ENCODE measurements at places on chromosomes 2 and 18.
A peak's percentile ranks its signal among the peaks of the same experiment; 100 is the strongest.

DNA sequence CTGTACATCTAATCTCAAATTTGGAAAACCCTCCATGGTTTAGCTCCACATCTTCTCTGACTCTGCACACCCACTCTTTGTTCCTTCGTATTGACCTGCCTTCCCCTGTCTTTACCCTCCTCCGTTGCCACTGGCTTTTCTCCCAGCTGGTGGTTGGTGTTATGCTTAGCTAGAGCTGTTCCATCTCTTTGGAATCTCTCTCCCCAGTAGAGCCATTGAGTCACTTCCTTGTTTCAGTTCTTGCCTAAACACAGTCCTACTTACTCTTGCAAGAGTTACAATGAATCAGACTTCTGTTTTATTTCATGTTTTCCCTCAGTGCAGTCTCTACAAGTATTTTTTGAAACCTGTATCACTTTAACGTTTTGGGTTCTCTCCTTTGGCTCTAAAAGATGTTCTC, 263.9 kb downstream of the LTBP1 start:
- no peak for DNase-seq

DNA sequence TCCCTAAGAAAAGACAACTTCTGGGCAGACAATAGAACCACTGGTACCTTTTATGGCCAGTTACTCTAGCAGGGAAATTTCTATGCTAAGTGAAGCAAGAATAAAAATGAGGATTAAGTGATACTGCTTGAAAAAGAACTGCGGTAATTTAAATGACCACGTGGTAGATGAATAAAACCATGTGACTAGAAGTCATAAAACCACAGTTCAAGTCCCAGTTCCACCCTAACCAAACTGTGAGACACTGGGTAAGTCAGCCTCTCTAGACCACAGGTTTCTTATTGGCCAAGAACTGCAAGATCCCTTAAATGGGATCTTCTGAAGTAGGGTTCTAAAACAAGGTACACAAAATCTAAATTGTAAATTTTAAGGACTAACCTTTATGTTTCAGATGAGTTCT, 12.7 kb downstream of the TMEM237 start:
- DNase-seq: no peak

DNA sequence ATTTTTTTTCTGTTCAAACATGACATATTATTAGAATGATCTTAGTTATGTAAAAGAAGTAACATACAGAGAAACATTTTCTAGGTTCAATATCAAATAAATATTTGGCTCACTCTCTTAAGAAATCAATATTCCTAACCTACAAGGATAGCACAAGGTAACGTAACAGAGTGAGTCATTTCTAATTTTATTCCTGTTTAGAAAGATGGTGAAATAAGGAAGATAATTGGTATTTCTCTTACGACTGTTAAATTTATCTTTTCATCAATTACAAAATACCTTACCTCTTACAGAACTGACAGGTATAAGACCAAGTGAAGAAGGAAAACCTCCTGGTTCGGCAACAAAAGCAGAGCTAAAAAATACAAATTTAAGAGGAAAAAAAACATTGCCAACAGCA, 45.1 kb downstream of the PRELID3A start:
- no peak for DNase-seq

- no peak for DNase-seq
Observed at GRCh38 chr2:72220170-72220569, 72.5 kb upstream of the CYP26B1 start.

GRCh38 chr2:177767768-177768167, 304.8 kb downstream of the PDE11A start:
- DNase-seq: no peak

GRCh38 chr2:153497938-153498629, 19.5 kb upstream of the RPRM start:
- DNase-seq: no peak

- no peak for DNase-seq
Observed at GRCh38 chr18:9755615-9756014, 47.5 kb downstream of the RAB31 start.

DNA sequence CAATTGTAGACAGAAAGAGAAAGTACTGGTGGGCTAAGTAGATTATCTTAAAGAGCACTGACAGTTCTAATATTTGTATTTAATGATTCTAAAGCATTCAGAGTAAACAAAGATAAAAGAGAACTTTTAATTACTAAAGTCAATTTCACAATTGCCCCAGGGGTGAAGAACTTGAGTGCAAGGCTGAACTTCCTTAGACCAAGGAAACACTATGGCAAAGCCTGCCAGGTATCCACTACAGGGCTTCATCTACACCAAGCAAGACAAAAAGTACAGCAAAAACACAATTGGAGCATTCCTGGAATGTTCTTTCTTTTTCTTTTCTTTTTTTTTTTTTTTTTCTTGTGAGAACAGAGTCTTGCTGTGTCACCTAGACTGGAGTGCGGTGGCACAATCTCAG, 46.9 kb upstream of the NDUFV2 start:
- DNase-seq: no peak

DNA sequence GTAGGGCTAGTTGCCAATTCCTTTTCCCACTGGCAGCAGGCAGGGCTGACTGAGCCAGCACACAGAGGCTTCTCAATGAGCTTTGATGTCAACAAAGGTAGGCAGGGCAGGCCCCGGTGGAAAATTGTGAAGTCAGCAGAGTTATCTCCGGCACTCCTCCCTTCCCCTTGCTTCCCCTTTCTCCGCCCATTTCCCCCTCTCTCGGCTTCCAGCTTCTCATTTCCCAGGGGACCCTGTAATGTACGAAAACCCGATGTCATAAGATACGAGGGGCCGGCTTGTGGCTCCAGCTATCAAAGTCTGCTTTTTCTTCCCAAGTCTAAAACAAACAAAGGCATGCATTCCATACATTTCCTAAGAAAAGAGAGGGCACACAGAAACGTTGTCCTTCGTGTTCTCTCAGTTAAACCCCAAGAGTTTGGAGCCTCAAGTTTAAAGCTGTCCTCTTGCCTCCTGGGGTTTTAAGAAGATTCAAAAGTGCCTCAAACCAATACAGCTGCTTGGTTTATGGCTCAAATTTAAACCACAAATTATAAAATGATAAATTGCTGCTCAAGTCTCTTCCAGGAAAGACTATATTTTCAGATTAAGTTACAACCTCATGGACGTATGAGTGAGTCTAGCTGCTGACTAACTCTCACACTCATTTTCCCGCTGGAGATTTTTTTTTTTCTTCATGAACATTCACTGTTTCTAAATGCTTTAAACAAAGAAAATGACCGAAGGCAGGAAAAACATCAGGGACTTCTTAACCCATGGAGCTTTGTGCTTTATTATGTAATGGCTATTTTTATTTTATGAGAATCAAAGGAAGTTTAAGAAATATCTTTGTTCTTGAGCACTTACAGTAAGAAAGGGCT, 27.2 kb upstream of the EML4 start:
- DNase-seq: peak; percentile 87

DNA sequence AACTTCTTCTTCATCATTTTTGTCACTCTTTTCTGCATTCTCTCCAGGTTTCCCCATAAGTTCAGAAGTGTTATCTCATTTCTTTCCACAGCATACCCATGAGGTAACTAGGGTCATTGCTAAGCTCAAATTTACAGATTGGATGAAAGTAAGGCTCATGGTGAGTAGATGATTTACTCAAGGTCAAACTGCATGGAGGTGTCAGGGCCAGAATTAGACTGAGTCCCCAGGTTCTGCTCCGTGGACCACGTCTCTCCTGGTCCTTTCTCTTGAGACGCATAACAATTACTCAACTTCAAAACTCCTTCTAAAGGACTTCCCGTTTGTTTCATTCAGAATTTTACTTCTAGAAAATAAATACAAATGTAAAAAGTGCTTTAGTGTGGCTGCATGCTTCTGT, 43.4 kb downstream of the SMIM21 start:
- DNase-seq: no peak

DNA sequence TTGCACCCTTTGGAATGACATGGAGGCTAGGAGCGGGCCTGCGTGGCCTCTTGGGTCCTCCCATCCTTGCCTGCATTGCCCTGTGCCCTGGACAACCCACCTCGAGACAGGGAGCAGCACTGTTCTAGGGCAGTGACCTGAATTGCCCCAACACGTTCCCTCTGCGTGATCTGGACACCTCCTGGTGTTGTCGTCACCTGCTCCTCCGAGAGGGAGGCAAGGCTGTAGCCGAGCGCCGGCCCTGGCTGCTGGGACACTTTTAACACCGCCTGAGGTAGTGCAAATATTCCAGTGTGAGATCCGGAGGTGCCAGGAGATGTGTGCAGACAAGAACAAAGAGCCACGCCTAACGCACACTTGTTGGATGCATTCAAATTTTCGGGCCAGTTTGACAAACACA, 131.5 kb downstream of the SMAD7 start:
- no peak for DNase-seq

DNA sequence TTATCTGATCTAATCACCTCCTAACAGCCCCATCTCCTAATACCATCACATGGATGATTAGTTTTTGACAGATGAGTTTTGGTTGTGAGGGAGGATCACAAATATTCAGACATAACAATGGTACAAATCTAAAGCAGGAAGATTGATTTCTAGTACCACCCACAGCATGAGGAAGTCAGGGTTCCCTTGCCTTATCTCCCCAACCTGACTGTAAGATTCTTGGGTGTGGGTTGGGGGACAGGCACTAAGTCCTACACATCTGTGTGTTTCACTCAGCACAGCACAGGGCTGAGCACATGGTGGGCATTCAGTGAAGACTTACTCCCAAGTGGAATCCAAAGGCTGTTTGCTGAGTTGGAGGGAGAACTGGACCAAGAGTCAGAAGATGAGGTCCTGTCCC, 93.8 kb upstream of the CXCR4 start:
- no peak for DNase-seq

GRCh38 chr2:135186054-135186453, 134.0 kb downstream of the RAB3GAP1 start:
- no peak for DNase-seq

GRCh38 chr2:149383340-149383739, 53.0 kb downstream of the LYPD6 start:
- no peak for DNase-seq

- DNase-seq: peak; percentile 15
Observed at GRCh38 chr2:57906152-57906732, 140.4 kb upstream of the VRK2 start.

GRCh38 chr2:26901326-26902183, 53.6 kb downstream of the DPYSL5 start:
- peak; percentile 33 for DNase-seq

DNA sequence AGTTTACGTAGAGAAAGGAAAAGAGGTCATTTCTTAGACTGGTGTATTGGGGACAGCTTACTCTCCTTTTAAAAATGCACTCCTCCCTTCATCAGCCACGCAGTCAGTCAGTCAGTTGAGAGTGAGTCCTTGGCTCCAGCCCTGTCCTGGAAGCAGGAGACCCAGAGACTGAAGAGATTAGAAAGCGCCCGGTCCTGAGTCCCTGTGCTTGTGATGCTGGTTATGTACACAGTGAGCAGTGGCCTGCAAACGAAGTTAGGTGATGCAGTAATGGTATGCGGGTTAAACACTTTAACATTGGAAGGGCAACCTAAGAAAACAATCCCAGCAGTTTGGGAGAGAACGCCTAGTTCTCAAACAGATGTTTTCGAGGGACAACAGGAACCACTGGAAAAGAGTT, 6.3 kb upstream of the ASB1 start:
- DNase-seq: no peak

- DNase-seq: no peak
Observed at GRCh38 chr2:54767921-54768320, 44.5 kb downstream of the EML6 start.

GRCh38 chr2:189505492-189505891, 64.2 kb downstream of the WDR75 start:
- DNase-seq: no peak

GRCh38 chr2:227872676-227873075, 1.2 kb downstream of the DAW1 start:
- no peak for DNase-seq

DNA sequence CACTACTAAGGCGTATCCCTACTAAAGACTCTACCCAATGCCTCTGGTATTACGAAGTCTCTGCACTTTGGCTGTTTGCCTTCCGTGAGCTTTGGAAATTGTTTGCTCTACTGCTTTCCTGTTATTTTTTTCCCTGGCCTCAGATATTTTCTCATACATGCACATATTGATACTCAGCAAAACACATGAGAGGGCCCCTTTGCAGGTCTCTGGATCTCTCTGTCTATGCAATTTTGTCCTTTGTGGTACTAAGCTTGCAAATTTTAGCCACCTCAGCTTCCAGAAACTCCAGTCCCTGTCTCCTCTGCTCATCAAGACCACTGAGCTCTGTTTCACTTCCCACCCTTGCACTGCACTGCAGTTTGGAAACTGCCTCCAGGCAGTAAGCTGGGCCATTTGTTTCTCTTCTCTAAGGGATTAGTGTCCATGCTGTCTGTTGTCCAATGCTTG, 46.6 kb downstream of the TAF1B start:
- DNase-seq: no peak

DNA sequence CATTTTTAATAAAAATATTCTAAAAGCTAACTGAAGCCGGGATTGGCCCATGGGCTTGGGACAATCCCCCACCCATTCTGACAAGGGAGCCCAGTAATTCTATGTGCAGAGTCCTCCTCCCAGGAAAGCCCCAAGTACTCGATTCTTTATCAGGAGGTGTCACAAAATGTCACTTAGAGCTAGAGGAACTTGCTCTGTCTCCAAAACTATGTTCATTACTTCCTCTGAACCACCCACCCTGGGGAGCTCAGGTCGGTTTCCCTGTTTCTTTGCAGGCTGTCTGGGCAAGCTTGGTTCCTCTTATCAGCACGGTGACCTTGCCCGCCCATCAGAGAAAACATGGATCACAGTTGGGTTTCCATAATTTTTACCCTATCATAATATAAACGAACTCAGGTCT, 430.6 kb upstream of the ID2 start:
- DNase-seq: no peak

Data from DMS79 treated with DMSO at 0.1 percent for 48 hours (cell line).